ENCODE measurements at places on chromosomes 5 and 9.
A peak's percentile ranks its signal among the peaks of the same experiment; 100 is the strongest.

DNA sequence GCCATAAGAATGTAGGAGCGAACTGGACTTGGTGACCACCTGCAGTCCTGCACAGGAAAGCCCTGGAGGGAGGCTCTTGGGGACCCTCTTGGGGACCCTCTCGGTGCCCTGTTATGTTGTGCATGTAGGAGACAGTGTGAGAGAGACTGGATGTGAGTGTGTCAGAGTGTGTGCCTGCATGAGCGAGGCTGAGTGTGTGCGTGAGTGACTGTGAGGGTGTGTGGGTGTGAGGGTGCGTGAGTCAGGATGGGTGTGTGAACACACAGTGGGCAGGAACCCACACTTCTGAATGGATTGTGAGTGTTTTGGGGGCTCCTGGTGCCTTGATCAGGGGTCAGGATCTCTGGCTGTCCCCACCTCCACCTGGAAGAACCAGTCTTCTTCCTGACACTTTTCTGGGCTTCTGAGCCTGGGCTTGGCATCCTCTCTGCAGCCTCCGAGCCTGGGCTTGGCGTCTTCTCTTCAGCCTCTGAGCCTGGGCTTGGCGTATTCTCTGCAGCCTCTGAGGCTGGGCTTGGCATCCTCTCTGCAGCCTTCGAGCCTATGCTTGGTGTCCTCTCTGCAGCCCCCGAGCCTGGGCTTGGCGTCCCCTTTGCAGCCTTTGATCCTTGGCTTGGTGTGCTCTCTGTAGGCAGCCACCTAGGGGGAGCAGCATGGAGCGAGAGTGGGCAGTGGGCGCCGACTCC is 25.6 kb upstream of the ANKRD33B start:
- no peak for DNase-seq

- DNase-seq, result no peak
Observed at GRCh38 chr9:138038244-138038671, 160.7 kb downstream of the CACNA1B start.

GRCh38 chr5:34487159-34487879 is 168.8 kb upstream of the RAI14 start:
- peak; percentile 88 for DNase-seq

GRCh38 chr9:92004045-92004392 is 54.0 kb upstream of the ROR2 start:
- no peak for DNase-seq

DNA sequence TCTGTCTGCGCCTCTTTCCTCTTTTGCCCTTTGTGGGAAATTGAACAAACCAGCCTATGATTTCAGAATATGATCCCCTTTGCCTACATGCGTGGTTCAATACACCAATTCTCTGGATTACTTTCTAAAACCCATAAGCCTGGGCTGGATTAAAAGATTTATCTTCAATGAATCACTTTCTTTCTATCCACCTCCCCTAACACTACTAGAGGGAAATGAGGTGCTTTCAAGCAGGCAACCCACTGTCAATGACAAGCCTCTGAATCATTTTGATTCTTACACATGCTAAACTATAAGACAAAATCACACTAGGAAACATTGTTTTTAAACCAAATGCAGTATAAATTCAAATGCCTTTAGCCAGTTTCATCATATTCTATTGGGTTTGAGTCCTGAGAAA is 257.5 kb downstream of the AGTPBP1 start:
- no peak for DNase-seq

GRCh38 chr9:68947842-68948569 is 65.9 kb downstream of the PRKACG start:
- DNase-seq, result no peak

Data from HFFc6 (cell line).